ENCODE measurements at places on chromosomes 3 and 15. TPM values are rescaled to one million over a fixed set of nuclear protein-coding genes. Genes with fewer than 3 reads are reported as not detected.

Gene GOLGA8J
- not detected for total RNA-seq

Gene PCSK6
- total RNA-seq: 42.7 TPM

Gene CLRN1
- total RNA-seq: not detected

Gene C3orf85
- not detected for total RNA-seq

Gene SYNM
- 105 TPM for total RNA-seq

Gene AADACL2
- total RNA-seq: not detected

Gene ATP13A3
- 125 TPM for total RNA-seq

Gene MAP6D1
- total RNA-seq: 0.51 TPM

DNA sequence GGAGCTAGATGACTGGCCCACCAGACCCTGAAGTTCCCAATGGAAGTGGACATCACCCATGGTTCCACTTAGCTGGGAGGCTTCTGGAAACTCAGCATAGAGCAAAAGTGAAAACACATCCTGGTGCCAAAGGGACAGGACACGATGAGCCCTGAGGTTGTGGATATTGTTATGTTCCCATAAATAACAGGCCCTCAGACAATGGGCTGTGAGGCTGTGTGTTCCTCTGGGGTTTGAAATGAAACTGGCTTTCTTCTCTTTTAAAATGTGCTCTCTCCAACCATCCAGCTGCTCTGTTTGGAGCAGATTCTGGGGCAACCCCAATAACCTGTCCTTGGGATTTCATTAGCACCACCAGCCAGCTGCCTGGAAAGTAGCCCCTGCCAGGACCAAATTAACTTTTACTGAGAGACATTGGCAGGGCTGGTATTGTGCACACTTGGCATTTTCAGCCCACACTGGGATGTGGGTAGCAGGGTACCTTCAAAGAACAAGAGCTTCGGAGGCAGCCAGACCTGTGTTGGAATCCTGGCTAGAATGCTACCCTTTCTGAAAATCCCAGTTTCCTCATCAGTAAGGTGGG is 97.5 kb downstream of the DNAJB8 start:
- DNase-seq: peak; percentile 23

- no peak for DNase-seq
Measured at GRCh38 chr3:186217820-186218164, 108.9 kb upstream of the ETV5 start.

- peak; percentile 66 for DNase-seq
Measured at GRCh38 chr15:63509955-63510940, 5.9 kb downstream of the USP3 start.

GRCh38 chr3:128800241-128801187 is 74.5 kb downstream of the RAB7A start:
- DNase-seq: no peak

- no peak for DNase-seq
Measured at GRCh38 chr15:33157371-33158037, 37.0 kb downstream of the FMN1 start.

GRCh38 chr15:86236356-86237110 is 156.9 kb downstream of the AGBL1 start:
- DNase-seq: no peak

DNA sequence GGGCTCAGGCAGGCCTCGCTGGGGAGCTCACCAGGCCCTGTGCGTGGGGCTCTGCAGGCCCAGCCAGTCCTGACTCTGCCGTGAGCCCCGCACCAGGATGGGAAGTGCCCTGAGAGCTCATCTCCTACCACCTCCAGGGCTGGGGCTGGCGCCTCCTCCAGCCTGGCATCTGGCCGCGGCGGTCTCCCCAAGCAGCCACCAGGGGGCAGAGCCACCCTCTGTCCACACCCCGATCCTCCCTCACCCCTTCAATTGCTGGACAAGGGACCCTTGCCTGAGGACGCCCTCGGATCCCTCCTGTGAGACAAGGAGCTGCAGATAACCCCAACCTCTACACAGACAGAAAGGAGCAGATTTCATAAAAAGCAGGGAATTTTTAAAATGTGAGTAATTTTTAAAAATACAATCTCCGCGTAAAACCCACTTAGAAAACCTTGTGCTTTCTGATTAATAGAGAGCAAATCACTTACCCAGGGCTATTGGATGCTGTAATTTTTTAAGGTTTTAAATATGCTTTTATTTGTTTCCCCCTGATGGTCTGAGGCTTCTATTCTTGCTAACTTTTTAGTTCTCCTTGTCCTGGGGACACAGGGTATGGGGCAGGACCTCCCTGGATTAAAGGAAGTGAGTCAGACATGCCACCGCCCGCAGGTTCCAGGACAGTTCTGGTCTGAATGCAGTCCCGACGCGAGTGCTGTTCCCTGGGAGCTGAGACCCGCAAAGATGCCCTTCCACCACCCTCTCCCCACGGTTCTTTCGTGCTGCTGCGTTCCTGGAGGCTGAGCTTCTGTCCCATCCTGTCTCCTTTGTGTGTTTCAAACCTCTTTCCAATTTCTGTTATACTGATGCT is 52.3 kb upstream of the CHRNA7 start:
- DNase-seq: peak; percentile 53

GRCh38 chr3:74529145-74529544 is 85.3 kb downstream of the CNTN3 start:
- DNase-seq: no peak

DNA sequence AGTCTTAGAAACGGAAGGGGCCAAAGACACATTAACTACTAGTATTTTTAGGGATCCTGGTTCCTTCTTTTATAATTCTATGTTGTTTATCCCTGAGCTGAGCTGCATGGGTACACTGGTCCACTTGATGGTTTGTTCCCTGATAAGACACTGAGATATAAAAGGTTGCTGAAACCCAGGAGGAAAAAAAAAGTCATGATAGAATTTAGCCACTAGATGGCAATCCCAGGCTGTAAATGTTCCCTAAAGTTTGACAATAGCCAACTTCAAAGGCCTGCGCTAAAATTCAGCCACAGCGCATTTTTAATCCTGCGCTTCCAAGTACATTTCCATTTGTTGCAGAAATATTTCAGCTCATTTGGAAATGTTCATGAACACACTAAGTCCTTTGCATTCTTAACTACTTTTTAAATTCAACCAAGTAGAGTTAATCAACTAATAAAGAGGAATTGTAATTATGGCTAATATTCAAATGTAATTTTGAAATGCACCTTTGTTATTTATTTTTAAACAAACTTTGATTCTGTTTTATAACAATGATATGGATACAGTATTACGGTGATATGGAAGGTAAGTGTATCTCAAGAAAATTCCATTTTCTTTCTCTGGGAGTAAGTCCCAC is 249.3 kb upstream of the FEZF2 start:
- peak; percentile 64 for DNase-seq

- DNase-seq: no peak
Measured at GRCh38 chr3:179147514-179147872, 664 bp upstream of the PIK3CA start.

DNA sequence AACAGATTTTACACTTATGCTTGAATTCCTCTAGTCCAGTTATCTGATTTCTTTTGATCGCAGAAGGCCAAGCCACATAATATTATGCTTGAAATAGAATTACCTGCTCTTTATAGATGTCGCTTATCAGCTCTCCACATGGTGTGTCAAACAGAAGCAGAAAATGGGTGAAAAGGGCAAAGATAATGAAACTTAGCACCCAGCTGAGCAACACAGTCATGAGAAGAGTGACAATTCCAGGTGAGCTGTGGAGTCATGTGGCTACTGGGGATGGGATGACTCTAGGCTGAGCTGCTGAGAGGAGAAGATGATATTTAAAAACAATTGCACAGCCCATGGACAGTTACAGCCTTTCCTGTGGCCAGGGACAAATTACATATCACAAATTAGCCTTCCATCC is 398.7 kb upstream of the PDZRN3 start:
- DNase-seq: no peak

GRCh38 chr3:15809313-15809712 is 11.5 kb upstream of the ANKRD28 start:
- DNase-seq: peak; percentile 32

- DNase-seq: no peak
Measured at GRCh38 chr3:176896640-176897039, 300.6 kb downstream of the TBL1XR1 start.
